ENCODE measurements at places on chromosomes 12 and 14. TPM values are rescaled to one million over a fixed set of nuclear protein-coding genes. Genes with fewer than 3 reads are reported as not detected.

NOS1 gene
- polyA plus RNA-seq = 11.5 TPM

JAG2 gene
- 11.0 TPM for polyA plus RNA-seq

GMPR2 gene
- 85.9 TPM for polyA plus RNA-seq

DNA sequence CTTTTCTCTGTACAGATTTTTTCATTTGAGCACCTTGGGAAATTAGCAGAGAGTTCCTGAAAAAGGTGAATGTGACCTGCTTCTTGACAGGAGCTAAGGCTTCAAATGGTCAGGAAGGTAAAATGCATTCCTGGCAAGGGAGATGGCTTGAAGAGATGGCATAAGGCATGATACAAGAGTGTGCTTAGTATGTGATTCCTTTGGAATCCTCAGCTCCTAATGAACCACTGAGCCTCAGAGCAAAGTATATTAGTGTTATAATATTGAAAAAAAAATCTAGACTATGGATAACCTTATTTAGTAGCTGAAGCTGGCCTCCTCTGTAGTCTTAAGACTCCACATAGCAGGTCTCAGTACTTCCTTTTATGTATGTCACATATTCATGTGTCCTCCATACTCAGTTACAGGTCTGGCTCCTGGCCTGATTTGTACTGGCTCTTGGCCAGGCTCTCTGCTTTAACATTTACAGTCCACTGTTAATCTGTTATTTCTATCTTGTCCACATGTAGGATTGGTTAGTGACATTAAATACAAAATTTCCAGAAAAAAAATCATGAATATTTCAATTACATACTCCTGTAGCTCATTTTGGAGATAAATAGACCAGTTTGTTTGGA, 17.9 kb downstream of the TOGARAM1 start:
- no peak overlapping the region for H3K27ac ChIP-seq
- no peak overlapping the region for H3K4me3 ChIP-seq
- H3K27me3 ChIP-seq = no peaks in the 10 kb centered on the region
- H3K4me1 ChIP-seq = no peaks in the 10 kb centered on the region

DNA sequence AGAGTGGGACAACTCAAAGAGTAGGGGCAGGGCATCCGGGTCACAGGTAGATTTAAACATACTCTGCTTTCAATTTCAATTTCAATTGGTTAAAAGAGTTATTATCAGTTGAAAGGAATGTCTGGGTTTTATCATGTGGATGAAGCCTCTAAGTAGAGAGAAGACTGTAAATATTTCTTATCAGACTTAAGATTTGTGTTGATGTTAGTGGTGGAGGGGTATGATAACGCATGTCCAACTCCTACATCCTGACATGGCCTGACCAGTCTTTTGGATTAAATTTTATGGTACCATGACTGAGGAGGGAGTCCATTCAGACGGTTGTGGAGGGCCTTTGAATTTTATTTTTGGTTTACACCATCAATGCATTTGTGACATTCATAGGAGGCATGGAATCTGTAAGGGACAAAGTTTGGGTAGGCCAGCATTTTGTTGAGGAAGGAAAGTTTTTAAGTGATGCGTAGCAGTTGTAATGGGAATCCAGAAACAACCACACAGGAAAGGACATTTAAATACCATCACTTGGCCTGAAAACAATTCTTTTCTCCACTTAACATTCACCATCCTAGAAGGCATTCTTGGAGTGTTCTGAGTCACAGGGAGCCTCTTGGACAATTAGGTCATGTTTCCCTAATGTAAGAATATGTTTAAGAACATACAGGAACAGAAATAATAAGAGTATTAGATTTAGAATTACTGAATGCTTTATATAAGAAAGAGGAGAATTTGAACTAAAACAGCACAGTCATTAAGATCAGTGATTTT, 371.9 kb downstream of the ATP23 start:
- H3K4me1 ChIP-seq = no peaks in the 10 kb centered on the region
- no peak overlapping the region for H3K27ac ChIP-seq
- no peak for DNase-seq
- H3K36me3 ChIP-seq = no peaks in the 10 kb centered on the region
- no peak overlapping the region for H3K4me3 ChIP-seq
- no peaks in the 10 kb centered on the region for H3K27me3 ChIP-seq

- no peak overlapping the region for H3K27ac ChIP-seq
- no peaks in the 10 kb centered on the region for H3K27me3 ChIP-seq
- DNase-seq = no peak
- no peaks in the 10 kb centered on the region for H3K4me1 ChIP-seq
- H3K36me3 ChIP-seq = no peaks in the 10 kb centered on the region
Measured at GRCh38 chr12:40959041-40959440, 229.1 kb upstream of the PDZRN4 start.

DNA sequence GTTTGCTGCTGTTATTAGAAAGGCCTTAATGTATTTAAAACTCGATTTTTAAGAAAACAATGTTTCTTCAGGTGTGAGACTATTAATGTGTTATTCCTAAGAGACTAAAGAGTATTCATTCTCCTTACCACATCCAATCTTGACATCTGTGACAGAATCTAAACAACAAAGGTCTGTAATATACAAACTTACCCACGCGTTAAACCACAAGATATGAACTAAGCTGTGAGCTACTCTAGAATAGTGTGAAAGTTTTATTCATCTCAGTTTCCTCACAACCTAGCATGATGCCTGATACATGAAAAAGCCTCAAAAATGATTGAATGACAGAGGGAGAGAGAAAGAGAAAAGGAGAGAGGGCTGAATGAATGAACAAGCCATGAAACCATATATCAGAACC, 117.3 kb upstream of the COCH start:
- no peak for DNase-seq
- peaks cover 3% of the 10 kb centered on the region for H3K27me3 ChIP-seq
- no peak overlapping the region for H3K4me3 ChIP-seq
- H3K4me1 ChIP-seq = no peaks in the 10 kb centered on the region
- no peak overlapping the region for H3K27ac ChIP-seq

GRCh38 chr14:100018054-100018453, 47.2 kb upstream of the EVL start:
- peaks cover 62% of the 10 kb centered on the region for H3K4me1 ChIP-seq
- no peak overlapping the region for H3K4me3 ChIP-seq
- no peak overlapping the region for H3K27ac ChIP-seq
- no peak for DNase-seq

- DNase-seq = no peak
- no peaks in the 10 kb centered on the region for H3K36me3 ChIP-seq
- H3K27me3 ChIP-seq = peaks cover 5% of the 10 kb centered on the region
- H3K4me3 ChIP-seq = no peak overlapping the region
- H3K27ac ChIP-seq = no peak overlapping the region
- no peaks in the 10 kb centered on the region for H3K4me1 ChIP-seq
Measured at GRCh38 chr12:3837049-3837448, 36.1 kb downstream of the PARP11 start.

GRCh38 chr12:84508851-84509260, 403.7 kb downstream of the SLC6A15 start:
- no peaks in the 10 kb centered on the region for H3K27me3 ChIP-seq
- H3K27ac ChIP-seq = no peak overlapping the region
- no peak for DNase-seq
